ENCODE measurements at places on chromosomes 5 and 9. TPM values are rescaled to one million over a fixed set of nuclear protein-coding genes. Genes with fewer than 3 reads are reported as not detected.

GRCh38 chr5:123512611-123513461, 859 bp downstream of the CSNK1G3 start:
- no peak for DNase-seq

AGXT2 gene
- not detected for total RNA-seq

ACER2 gene
- 7.3 TPM for total RNA-seq

GRCh38 chr5:68251386-68251785, 35.8 kb downstream of the PIK3R1 start:
- DNase-seq = no peak

GRCh38 chr9:115733318-115734110, 420.1 kb upstream of the PAPPA start:
- no peak for DNase-seq

PTPRD gene
- total RNA-seq = 1.3 TPM

DNA sequence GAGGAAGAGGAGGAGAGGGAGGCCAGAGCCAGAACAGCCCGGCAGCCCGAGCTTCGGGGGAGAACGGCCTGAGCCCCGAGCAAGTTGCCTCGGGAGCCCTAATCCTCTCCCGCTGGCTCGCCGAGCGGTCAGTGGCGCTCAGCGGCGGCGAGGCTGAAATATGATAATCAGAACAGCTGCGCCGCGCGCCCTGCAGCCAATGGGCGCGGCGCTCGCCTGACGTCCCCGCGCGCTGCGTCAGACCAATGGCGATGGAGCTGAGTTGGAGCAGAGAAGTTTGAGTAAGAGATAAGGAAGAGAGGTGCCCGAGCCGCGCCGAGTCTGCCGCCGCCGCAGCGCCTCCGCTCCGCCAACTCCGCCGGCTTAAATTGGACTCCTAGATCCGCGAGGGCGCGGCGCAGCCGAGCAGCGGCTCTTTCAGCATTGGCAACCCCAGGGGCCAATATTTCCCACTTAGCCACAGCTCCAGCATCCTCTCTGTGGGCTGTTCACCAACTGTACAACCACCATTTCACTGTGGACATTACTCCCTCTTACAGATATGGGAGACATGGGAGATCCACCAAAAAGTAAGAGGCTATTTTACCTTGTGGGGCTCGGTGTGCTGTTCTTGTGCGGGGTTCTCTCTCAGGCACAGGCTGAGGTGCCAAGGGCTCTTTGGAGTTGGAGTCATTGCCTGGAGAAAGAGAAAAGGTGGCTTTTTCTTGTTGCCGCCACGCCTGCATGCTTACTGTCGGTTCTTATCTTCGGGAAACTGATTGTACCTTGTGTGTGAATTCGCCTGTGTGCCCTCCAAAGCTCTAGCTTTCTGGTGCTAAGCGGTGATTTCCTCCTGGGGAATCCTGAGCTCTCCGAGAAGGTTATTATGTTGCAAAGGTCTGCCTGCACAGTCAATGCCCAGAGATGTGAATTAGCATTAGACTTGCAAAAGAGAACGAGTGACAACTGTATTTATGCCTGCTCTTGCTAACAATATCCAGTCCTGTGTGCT, at the start of gene ISL1:
Gene ISL1, plus strand, starts transcription at position 318 of the 991 bp plus-strand sequence. Its CDS starts 224 bp downstream, at position 542.
- no peak for DNase-seq

Data from glomerular endothelial cell (primary cell).